ENCODE measurements at places on chromosomes 6 and 20. TPM values are rescaled to one million over a fixed set of nuclear protein-coding genes. Genes with fewer than 3 reads are reported as not detected.
A peak's percentile ranks its signal among the peaks of the same experiment; 100 is the strongest.

- DNase-seq: peak; percentile 65
Measured at GRCh38 chr6:155185544-155185943, 78.3 kb upstream of the CLDN20 start.

DNA sequence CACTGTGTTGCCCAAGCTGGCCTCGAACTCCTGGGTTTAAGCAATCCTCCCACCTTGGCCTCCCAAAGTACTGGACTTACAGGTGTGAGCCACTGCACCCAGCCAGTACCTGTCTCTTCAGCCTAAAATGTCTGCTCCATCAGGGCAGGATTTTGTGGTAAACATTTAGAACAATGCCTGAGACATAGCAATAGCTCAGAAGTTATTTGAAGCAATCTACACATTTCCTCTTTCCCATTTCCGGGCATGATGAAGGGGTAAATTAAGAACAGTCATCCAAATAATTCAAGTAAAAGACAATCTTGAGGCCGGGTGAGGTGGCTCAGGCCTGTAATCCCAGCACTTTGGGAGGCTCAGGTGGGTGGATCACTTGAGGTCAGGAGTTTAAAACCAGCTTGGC lies 69.0 kb upstream of the ZNF217 start:
- DNase-seq: no peak

DNA sequence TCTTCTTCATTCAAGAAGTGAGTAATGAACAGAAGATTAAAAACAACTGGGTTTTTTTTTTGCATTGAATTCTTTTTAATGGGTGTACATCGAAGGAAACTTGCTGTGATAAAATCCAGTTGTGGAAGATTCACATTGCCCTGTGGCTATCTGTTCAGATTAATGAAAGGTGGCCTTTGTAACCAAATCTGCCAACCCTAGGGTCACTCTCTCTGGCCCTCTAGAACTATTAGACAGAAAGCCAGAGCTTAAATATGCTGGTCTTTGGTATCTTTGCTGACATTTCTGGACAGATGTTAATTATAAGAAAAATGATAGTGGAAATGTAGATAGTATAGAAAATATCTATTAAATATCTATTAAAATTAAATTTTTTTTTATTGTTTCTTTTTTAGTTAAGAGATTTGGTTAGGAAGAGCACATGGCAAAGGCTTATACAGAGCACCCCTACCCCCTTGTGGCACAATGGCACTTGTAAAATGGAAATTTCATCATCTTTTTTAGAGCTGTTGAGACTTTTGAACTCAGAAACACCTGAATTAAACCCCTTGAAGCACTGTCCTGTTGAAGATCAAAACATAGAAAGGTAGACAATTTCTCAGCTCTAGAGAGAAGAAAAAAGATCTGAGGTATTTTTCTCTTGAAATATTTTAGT lies 572.5 kb downstream of the PKHD1 start:
- DNase-seq: no peak

DNA sequence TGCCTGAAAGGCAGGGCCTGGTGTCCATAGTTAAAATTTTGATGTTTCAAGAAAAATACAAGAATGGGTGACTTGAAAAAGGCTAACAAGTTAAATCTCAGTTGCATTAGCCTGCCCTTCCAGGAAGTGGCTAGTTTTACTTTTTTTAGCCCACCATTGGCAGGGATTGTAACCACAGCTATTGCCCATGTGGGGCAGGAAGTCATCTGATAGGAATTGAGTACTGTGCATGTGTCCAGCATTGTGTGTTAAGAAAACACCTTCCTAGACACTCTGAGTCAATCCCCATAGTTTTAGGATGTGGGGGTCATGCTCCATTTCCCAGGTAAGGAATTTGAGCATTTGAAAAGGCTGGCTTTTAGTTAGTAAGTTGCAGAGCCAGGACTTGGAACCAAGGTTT lies 26.9 kb downstream of the LYRM2 start:
- DNase-seq: no peak

- peak; percentile 73 for DNase-seq
Measured at GRCh38 chr6:38508894-38509293, 130.8 kb downstream of the BTBD9 start.

The FOXA2 gene
- not detected for total RNA-seq

DNA sequence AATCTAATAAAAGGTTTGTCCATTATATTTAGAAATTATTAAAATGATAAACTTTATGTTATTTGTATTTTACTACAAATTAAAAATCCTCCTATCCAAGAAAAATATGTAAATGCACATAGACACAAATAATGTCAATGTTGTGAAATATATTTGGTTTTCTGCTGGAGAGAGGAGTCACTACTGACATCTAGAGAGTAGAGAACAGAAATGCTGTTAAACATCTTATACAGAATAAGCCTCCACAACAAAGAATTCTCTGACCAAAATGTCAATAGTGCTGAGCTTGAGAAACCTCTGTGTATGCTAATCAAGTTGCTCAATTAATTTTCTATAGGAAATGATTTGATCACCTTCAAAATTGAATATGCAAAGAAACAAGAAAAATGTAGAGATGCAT lies 12.4 kb downstream of the HTR1B start:
- DNase-seq: peak; percentile 45

The THBD gene
- total RNA-seq: 0.32 TPM

DNA sequence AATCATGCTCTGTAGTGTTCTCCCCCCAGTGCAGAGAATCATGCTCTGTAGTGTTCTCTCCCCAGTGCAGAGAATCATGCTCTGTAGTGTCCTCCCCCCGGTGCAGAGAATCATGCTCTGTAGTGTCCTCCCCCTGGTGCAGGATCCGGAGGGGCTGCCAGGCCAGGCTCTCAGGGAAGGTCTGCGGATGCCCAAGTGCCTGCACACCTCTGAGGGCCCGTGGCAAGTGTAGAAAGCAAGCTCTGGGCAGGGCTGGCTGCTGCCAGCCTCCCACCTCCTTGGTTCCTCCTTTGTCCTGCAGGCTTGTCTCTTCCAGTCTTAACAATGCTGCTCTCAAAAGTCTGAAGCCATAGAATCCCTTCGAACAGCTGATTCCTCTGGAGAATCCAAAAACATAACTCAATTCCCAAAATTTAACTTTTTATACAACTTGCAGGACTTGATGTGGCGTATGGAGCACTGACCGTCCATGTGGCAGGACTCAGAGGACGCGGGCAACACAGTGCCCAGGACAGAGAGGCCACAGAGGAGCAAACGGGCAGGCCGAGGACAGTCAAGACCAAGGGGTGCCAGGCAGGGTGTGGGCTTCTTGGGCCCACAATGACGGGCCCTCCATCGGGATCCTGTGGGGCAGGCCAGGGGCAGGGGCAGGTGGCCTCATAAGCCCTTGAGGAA lies 44.6 kb upstream of the BHLHE23 start:
- DNase-seq: no peak

Data from fibroblast of villous mesenchyme (primary cell).